ENCODE measurements at places on chromosomes 4 and X.

DNA sequence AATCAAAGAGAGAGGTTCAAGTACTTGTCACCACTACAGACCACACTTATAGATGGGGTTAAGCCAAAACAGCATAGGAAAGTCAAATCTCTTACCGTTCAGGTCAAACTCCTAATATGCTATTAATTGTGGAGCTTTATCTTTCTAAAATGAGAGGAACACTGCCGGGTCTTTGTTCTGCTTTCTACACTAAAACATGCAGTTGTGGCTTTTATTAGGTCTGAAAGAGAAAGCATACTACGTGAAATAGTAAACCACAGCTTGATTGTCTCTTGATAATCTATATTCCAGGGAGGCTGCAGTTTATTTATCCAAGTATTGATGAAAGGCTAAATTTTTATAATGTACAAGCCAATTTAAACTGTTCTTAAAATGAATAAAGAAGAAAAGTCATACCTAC, 12.3 kb upstream of the INPP4B start:
- DNase-seq: no peak

DNA sequence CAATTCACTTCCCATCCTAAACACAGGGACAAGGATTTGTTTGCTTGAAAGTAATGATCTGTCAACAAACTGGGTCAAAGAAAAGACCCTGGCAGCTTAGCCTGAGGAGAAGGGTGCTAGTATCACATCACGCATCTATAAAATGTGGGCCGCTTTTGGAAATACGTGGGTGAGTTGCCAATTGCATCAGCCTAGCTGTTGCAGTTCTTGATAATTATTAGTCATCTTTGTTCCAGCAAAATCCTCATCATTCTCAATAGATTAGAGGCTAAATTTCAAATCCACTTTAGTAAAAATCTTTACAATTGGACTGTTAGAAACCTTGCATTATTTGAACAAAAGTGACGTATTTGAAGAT, 33.6 kb upstream of the TAPT1 start:
- no peak for DNase-seq

GRCh38 chr4:1603413-1604135, 80.5 kb downstream of the FAM53A start:
- no peak for DNase-seq

DNA sequence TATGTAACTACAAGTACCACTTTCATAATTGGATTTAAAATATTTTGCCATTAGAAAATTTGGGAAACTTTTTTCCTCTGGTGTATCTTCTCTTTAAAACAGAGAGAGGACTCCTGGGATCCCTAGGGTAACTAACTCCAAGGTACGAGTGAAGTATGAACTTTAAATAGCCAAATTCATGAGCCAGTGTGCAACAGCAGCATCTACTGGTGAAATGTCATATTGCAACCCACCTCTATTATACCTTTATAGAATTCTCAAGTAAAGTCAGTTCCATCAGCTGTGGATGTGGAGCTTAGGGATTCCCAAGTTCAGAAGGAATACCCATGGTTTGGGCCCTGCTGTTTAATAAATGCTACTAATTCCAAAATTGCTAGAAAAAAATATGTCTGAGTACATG, 282.7 kb upstream of the TAPT1 start:
- no peak for DNase-seq

- peak; percentile 86 for DNase-seq
Observed at GRCh38 chr4:101102114-101102742, 245.1 kb downstream of the PPP3CA start.

GRCh38 chrX:103360092-103360491, 3.8 kb downstream of the TCEAL9 start:
- DNase-seq: no peak

GRCh38 chr4:55249476-55249875, 96.6 kb upstream of the SRD5A3 start:
- no peak for DNase-seq

- no peak for DNase-seq
Observed at GRCh38 chr4:3338976-3339531, 46.2 kb downstream of the RGS12 start.

DNA sequence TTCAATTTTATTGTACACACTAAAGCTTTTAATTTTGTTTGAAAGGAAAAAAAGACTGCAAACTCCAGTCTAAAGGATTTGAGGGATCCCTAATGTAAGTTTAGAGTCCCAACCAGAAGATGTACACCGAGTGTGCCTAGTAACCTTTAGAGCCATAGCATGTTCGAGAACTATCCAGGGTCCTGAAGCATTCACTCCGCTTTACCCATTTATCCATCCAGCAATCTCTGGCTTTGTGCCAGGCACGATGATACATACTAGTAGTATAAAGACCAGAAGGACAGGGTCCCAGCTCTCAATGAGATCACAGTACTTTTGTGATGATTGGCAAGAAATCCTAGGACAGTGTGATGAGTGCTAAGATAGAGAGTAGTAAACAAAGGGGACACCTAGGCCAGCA, 168.7 kb downstream of the STK32B start:
- DNase-seq: no peak

DNA sequence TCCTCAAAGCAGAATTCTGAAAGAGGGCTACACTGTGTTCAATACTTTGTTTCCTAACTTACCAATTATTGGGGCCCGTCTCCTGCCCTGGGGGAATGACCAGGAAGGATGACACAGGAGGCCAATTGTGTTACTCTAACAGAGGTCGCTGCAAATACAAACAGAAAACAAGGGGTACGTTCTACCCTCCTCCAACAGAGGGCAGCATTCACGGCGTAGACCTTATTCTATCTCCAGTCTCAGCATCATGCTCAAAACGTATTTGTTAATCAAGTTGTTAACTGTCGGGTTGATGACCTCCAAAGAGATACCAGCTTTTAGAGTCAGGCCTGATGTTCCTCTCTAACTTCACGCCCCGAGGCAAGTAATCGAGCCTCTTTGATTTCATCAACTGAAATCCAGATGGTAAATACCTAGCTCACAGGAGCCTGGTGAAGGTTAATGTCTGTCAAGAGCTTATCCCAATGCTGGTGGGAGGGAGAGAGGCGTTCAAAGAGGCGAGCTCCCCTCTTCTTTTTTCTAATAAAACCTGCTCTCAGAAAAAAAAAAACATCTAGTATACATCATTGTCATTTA, 181.0 kb upstream of the KCNIP4 start:
- peak; percentile 5 for DNase-seq

All from AG09319 (cell line).